ENCODE measurements at places on chromosomes 1 and 21. TPM values are rescaled to one million over a fixed set of nuclear protein-coding genes. Genes with fewer than 3 reads are reported as not detected.

- peak; percentile 37 for DNase-seq
Observed at GRCh38 chr1:16612332-16613172, 812 bp downstream of the NBPF1 start.

- DNase-seq = no peak
Observed at GRCh38 chr21:39118604-39119215, 64.5 kb downstream of the PSMG1 start.

The CACNA1S gene
- 0.09 TPM for total RNA-seq

The KISS1 gene
- 0.90 TPM for total RNA-seq

DNA sequence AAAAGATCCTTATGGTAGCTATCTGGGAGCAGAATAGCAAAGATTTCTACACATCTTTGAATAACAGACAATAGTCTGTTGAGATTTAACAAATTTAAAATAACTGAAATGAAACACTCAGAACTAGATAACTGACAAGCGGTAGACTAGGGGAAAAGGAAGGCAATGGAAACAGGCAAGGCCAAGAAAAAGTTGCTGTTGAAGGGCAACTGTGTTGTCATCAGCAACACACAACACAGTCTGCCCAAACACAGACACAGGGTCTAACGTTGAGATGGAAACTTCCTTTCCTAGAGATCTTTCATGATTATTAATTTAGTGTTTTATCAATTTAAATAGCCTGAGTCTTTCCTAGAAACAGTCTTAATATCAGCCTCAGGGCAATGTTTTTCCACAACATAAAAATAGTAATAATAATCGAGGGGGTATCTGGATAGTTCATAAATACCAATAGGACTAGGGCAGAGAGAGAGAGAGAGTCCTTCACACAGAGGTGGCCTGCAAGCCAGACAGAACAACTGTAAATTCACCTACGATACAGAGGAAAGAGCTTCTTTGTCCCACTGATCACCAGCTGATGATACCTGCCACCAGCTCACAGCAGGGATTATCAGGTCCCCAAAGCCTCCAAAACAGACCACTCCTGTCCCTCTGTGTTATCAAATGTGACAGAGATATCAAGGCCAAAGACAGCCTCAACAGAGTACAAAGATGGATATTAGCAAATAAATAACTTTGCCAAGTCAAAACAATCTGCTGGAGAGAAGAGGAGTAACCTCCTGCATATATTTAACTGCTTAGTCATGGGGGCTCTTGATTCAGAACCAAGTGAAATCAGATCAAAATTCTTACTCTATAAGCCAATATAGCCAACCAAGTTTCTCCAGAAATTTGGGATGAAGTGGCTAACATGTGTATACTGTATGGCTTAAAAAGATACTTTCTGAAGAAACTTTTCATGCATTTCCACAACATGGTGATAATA is 245.3 kb downstream of the SLC45A1 start:
- no peak for DNase-seq

DNA sequence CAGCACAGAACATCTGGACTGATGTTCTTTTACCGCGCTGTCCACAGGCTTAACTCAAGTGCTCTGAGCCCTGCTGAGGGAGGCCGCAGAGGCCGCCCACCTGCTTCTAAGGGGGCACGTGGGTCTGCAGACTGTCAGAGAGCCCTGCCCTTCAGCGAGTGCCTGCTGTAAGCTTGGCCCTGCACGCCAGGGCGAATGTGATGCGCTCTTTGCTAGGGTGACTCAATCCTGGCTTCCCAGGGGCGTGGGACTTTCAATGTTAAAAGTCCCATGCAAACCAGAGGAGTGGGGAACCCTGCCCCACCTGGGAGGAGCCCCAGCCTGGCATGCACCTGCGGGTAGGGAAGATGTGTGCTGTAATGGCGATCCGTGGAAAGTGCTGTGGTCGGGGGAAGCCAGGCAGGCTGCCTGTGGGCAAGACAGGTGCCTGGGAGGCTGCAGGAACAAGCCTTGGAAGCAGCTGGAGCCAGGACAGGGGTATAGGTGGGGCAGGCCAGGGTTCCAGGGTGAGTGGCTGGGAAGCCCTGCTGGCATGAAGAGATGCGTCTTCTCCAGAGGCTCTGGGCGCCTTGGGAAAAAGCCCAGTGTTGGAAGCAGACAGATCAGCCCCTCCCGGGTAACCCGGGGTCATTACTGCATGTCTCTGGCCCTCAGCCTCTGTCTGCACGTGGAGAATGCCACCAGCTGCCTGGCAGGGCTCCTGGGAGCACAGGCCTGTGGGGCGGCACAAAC is 594 bp upstream of the PANK4 start:
- DNase-seq = peak; percentile 50

DNA sequence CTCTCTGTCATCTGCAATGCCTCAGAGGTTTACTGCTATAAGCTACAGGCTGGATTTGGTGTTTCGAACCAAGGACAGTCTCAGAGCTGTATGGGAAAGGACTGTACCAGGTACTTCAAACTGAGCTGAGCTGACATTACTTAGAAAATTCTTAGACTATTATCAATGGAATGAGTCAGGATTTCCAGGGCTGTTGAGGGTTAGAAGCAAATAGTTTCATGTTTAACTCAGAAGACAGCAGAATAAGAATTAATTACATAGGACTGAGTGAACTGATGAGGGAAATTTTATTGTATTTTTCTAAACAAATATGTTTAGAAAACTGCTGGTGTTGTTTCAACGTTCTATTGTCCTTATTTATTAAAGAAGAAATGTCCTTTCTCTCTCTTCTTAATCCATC is 74.3 kb upstream of the CAPZB start:
- DNase-seq = no peak

DNA sequence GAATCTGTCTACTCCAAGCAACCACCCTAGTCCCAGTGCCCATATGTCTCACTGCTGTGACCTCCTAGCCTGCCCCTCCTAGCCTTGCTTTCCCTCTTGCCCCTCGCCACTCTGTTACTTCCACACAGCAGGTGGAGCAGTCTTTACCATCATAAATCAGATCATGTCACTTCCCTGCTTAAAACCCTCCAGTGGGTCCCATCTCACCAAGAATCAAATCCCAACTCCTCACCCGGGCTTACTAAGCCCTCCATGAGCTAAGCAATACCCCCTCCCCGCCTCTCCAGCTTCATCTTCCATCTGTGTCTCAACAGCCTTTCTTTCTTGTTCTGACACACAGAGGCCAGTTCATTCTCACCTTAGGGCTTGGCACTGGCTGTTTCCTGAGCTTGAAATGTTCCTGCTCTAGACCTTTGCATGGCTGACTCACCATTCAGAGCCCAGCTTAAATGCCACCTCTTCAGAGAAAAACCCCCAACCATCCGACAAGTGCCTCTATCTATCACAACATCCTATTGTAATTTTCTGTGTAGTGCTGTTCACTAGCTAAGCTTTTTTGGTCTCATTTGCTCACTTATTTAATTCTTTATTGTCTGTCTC is 22.3 kb downstream of the KNCN start:
- no peak for DNase-seq

The CFHR2 gene
- total RNA-seq = 0.09 TPM

The OR10Z1 gene
- total RNA-seq = under 0.01 TPM

The SLC1A7 gene
- total RNA-seq = under 0.01 TPM

The NBPF4 gene
- 0.09 TPM for total RNA-seq

DNA sequence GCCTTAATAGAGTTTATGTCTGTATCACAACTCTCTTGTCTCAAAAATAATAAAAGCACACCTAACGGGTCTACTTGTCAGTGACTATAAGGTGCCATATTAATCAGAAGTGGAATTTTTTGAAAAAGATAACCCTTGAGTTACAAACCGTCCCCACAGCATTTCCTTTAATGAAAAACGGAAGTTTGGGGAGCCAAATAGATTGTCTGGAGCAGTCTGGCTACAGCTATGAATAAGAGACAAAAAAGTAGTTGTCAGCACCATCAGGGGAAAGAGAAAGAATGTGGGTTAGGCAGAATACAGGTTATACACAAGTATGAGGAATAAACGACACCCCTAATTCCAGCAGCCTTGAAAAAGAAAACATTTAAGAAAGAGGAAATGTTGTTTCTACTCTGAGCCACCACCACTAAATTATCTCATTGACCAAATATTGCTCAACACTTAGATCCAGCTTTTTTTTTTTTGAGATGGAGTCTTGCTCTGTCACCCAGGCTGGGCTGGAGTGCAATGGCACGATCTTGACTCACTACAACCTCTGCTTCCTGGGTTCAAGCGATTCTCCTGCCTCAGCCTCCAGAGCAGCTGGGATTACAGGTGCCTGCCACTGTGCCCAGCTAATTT is 29.4 kb upstream of the USP24 start:
- DNase-seq = no peak

- DNase-seq = no peak
Observed at GRCh38 chr1:53554592-53555305, 95.5 kb downstream of the DMRTB1 start.

The FAM167B gene
- total RNA-seq = 1.2 TPM

DNA sequence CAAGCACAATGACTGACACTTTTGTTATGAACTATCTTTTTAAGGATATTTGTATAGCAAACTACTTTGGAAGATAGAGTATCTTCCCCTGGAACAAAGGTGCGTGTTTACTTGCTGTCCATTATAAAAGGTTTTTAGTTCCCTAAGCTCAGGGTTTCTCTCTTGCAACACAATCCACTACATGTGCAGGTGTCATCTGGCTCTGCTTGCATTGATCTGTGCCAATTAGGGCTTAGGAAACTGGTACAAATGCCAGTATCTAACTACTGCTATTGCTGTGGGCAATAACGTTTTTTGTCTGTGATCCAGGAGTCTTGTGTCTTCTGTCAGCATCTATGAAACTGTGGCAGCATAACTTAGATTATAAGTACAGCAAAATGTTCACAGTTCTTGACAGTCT is 68.3 kb upstream of the ABCD3 start:
- DNase-seq = peak; percentile 46

- DNase-seq = no peak
Observed at GRCh38 chr1:217718873-217719272, 87.7 kb downstream of the SPATA17 start.

GRCh38 chr1:88060750-88061491 is 623.2 kb upstream of the PKN2 start:
- DNase-seq = no peak

The MASP2 gene
- total RNA-seq = not detected

The CFAP74 gene
- 0.09 TPM for total RNA-seq

- no peak for DNase-seq
Observed at GRCh38 chr1:32376199-32376598, 13.9 kb downstream of the TSSK3 start.

DNA sequence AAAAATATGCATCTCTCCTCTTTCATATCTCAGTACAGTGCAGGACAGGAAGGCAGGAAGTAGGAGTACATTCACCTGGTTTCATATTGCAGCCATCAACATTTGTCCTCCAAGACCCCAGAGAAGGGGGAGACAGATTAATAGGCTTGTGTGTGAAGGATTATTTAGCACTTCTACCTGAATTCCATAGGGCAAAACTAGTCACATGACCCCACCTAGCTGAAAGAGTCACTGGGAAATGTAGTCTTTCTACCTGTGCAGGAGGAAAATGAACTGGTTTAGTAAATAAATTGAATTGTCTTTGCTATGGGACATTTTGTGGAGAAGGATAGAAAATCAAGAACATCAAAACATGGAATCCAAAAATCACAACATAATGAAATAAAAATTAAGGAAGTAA is 13.9 kb upstream of the TRIM33 start:
- no peak for DNase-seq

GRCh38 chr1:5570931-5571330 is 421.3 kb downstream of the NPHP4 start:
- no peak for DNase-seq

DNA sequence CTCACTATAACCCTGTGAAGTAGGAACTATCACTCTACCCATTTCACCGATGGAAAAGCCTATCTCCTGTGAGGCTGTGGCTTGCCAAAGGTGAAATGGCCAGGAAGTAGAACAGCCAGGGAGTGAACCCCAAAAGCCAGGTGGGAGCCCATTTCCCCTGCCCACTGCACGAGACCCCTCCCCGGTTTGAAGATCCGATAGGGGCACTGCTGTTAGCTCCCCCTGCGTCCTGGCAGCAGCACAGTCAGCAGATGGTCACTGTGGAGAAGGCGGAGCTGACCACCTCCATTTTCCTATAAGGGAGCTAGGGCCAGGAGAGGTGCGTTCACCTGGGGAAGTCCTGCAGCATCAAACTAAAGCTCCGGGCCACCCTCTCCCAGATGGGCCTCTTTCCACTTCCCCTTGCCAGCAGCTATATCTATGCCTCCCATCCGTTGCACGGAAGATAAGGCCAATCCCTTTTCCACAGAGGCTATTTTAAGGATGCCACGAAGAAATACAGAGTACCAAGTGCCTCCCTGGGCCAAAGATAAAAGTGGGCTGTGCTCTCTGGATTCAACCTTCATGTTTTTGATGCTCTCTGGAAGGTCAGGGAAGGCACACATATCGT is 7.8 kb downstream of the ERG start:
- no peak for DNase-seq

DNA sequence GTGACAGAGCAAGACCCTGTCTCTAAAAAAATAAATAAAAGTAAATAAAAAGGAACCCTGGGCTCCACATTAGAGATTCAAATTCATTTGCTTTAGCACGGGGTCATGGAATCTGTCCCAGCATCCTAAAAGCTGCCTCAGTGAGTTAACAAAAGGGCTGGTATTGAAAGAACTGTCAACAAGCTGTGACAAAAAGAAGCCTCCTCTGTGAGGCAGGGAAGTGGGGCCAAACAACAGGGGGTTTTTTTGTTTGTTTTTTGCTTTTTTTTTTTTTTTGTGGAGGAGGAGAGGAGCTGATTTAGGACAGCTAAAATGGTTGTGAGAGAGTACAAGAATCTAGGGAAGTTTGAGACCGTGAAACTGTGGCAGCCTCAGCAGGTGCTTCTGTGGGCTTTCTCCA is 115.7 kb downstream of the LIPI start:
- no peak for DNase-seq

DNA sequence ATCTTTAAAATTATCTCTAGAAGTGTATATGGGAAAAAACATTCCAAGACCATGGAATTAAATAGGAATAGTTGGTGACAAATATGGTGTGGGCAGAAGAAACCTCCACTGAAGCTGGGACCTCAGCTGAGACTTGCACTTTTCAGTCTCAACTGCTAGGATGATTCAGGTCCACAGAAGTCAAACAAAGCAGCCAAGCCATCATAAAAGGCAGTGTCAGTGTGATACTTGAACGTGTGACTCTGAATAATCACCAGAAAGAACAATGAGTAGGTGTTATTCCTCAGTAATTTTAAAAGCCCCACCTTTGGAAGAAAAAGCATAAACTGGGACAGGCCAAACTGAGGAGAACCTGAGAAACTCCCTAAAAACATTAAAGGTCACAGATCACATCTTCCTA is 90.7 kb downstream of the ZNF281 start:
- DNase-seq = no peak

The VTCN1 gene
- 0.09 TPM for total RNA-seq

GRCh38 chr1:71081697-71082080 is 854 bp upstream of the ZRANB2 start:
- no peak for DNase-seq

The SLAMF8 gene
- 14.2 TPM for total RNA-seq

The ZNF695 gene
- total RNA-seq = 3.0 TPM

- DNase-seq = no peak
Observed at GRCh38 chr1:40806731-40807695, 23.4 kb downstream of the KCNQ4 start.

Measured in thymus (tissue), 14 donors.